Activated naive CD4-positive, alpha-beta T cell (primary cell): ENCODE measurements at places on chromosomes 5 and 9.

GRCh38 chr5:169410996-169411783, 110.3 kb upstream of the SLIT3 start:
- no peak for DNase-seq

- no peak for DNase-seq
Measured at GRCh38 chr5:57834829-57835608, 352.4 kb upstream of the ACTBL2 start.

GRCh38 chr5:143934821-143935220, 122.9 kb downstream of the HMHB1 start:
- DNase-seq: no peak

GRCh38 chr9:99299211-99300102, 77.4 kb downstream of the SEC61B start:
- no peak for DNase-seq

GRCh38 chr9:94511955-94512265, 43.0 kb upstream of the PCAT7 start:
- no peak for DNase-seq
